ENCODE measurements at places on chromosomes 4 and X. TPM values are rescaled to one million over a fixed set of nuclear protein-coding genes. Genes with fewer than 3 reads are reported as not detected.

Gene CTSO
- total RNA-seq, result 15.1 TPM

Gene NALF2
- 4.4 TPM for total RNA-seq

GRCh38 chr4:168766604-168767316 lies 243.3 kb downstream of the CBR4 start:
- no peak for DNase-seq

- DNase-seq, result no peak
These were observed 11.4 kb upstream of the CFAP299 start for GRCh38 chr4:80324171-80324570.
